ENCODE measurements at places on chromosomes 3 and 15. TPM values are rescaled to one million over a fixed set of nuclear protein-coding genes. Genes with fewer than 3 reads are reported as not detected.

The ARGFX gene
- not detected for polyA plus RNA-seq

The FGF12 gene
- 2.1 TPM for polyA plus RNA-seq

- no peak for DNase-seq
Observed at GRCh38 chr3:38984731-38985130, 67.0 kb downstream of the SCN11A start.

GRCh38 chr3:1696669-1697275 is 401.9 kb upstream of the CNTN4 start:
- DNase-seq = no peak

DNA sequence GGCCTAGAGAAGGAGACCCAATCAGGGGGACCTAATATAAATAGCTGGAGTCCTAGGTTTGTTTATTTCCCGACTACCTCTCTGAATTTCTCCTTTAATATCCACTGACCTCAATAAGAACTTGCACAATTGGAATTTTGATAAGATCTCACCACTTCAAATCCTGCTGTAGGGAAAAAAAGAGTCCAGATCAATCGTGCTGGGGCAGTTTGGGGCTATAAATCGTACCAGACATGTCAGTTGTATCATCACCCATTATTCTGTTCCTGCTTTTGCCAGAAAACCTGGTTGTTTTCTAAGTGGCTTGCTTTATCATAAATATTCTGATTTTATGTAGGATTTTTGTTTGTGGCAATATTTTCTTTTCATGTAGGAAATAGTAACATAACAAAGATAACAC is 281.3 kb downstream of the DIPK2A start:
- no peak for DNase-seq

DNA sequence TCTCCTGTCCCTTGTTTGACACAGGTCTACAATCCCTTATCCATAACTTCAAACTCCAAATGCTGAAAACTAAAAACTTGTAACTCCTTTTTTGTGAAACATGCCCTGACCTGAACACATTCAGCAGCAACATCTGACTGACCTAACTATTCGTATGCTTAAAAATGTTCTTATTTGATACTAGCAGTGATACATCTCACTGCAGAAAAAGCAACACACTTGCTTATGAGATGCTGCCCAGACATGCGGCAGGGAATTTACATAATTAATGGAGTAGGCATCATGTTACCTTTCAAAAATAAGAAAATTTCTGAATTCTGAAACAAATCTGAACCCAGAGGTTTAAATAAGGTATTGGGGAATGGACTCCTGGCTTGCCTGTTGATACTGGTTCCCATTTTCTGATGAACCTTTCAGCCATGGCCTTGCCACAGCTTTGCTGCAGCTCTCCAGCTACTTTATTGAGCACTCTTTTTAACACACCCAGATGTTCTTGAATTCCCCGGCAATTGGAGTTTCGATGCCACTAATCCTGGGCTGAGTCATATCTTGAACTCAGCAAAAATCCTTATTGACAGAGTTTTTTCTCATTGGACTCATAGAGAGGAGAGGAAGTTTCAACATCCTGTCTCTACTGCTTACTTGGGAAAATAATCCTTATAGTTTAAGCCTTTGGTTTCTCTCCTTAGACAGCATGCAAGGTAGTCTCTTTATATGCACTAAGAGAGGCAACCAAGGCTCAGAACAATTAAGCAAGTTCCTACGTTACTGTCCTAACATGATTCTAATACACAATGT is 296.6 kb upstream of the LMCD1 start:
- DNase-seq = no peak

The CHRM5 gene
- 0.48 TPM for polyA plus RNA-seq

The P2RY14 gene
- 2.8 TPM for polyA plus RNA-seq

The SHC4 gene
- polyA plus RNA-seq = 1.7 TPM

DNA sequence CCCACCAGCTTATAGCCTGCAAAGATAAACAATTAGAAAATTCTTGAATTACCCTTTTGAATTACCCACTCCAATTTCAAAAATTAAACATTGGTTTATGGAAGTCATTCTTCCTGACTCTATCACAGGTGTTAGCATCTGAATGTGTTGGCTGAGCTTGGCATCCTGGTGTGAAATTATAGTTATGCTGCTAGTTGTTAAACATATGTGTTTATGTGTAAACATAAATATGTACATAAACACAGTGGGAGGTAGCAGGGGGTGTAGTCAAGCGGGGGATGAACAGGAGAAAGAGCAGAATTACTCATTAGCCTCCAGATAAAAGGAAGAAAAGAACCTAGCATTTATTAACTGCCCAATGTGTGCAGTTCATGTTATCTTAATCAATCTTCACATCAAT is 530.2 kb downstream of the MCTP2 start:
- no peak for DNase-seq

The CKMT1A gene
- 13.0 TPM for polyA plus RNA-seq

DNA sequence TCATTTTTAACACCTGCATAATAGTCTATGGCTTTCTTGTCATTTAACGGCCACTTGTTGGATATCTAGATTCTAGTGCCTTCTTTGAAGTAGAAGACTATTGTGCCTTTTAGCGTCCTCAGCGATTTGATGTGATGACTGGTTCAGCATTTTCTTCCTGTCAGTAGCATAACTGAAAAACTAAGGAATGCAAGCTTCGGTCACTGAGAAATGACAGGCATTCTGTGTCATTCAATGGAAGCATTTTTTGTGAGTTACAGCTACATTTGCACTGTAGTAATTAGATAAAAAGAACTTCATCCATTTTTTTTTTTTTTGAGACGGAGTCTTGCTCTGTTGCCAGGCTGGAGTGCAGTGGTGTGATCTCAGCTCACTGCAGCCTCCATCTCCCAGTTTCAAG is 10.3 kb downstream of the NEK11 start:
- DNase-seq = no peak

The PLXND1 gene
- polyA plus RNA-seq = 51.2 TPM

The RTP1 gene
- 0.12 TPM for polyA plus RNA-seq

- no peak for DNase-seq
Observed at GRCh38 chr3:93981649-93982048, 1.7 kb downstream of the ARL13B start.

The AGTR1 gene
- polyA plus RNA-seq = 1.3 TPM

GRCh38 chr3:170889630-170890029 is 18.8 kb downstream of the EIF5A2 start:
- no peak for DNase-seq

DNA sequence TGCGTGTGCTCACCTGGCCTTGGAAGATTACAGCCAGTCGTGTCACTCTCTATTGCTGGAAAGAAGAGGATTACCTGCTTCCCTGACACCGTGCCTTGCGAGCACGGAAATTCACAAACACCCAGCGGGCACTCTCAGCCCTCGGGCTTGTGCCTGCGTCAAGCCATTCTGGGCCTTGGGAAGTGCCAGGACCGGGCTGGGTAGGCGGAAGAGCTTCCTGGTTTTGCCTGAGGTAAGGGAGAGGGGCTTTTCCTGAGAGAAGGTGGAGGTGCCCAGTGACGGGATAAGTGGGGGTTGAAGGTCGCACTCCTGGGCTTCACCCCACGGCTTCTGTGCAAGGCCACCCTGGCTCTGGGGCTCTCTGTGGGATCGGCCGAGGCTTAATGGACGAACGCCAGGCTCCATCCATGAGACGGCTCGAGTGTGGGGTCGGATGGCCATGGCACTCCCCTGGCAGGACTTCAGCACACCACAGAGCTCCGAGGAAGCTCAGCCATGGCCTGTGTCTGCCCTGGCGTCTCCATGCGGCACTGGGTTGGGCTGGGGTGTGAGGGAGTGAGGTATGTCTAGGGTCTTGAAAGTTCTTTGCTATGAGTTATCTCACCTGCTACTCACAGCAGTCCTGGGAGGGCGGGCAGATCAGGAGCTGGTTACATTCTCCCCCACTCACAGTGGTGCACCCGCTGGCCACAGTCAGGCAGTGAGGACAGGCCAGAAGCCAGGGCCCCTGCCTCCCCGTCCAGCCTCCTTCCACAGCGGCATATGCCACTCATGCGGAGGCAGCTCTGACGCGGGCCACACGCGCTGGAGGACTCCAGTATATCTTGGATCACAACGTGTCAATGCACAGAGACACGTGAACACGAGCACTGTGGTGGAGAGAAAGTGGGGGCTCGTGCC is 209.0 kb downstream of the XXYLT1 start:
- no peak for DNase-seq

GRCh38 chr15:81315452-81316175 is 8.3 kb downstream of the STARD5 start:
- no peak for DNase-seq

DNA sequence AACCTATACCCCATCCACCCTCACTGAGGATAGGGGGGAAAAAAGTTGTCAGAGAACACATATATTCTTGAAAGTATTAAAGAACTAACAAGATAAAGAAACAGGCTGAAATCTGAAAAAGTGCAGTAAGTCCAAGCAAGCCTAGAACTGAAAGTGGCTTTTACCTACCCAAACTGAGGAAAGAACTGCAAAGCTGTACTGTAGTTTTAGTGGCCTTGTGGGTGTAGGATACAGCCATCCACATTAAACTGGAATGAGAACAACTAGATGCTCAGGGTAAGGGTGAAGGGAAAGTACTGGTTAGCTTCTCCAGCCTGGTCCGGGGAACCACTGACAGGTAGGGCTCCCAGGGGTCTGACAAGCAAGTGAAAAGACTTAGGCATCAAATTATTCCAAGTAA is 10.1 kb downstream of the UBP1 start:
- DNase-seq = no peak

DNA sequence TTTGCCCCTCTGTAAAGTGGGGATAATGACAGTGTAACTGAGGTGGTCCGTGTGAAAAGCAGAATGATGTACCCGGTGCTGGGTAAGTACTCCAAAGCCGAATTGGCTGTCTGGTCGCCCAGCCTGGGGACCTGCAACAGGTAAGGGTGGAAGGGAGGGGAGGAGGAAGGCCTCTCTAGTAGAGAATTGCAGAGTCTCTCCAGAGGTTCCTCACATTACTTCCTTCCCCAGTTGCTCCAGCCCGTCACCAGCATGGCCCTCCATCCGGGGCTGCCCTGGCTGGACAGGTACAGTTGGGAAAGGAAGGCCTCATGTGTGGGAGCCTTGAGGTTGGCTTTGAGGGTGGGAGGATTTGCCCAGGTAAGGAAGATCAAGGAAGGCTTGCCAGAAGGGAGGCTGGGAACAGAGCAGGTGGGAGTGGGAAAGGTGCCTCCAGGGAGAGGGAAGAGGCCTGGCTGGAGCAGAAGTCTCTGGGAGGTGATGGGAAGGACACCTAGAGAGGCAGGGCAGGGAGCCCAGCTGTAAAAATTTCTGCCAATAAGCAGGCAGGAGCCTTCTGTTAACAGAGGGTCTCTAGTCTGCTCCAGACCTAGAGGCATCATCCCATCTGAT is 1.7 kb upstream of the PSTPIP1 start:
- DNase-seq = no peak

GRCh38 chr3:195443391-195443989 is 670 bp upstream of the ACAP2 start:
- no peak for DNase-seq

GRCh38 chr15:41943543-41944312 is 28.6 kb downstream of the EHD4 start:
- DNase-seq = no peak

The ATP13A5 gene
- polyA plus RNA-seq = 0.09 TPM

DNA sequence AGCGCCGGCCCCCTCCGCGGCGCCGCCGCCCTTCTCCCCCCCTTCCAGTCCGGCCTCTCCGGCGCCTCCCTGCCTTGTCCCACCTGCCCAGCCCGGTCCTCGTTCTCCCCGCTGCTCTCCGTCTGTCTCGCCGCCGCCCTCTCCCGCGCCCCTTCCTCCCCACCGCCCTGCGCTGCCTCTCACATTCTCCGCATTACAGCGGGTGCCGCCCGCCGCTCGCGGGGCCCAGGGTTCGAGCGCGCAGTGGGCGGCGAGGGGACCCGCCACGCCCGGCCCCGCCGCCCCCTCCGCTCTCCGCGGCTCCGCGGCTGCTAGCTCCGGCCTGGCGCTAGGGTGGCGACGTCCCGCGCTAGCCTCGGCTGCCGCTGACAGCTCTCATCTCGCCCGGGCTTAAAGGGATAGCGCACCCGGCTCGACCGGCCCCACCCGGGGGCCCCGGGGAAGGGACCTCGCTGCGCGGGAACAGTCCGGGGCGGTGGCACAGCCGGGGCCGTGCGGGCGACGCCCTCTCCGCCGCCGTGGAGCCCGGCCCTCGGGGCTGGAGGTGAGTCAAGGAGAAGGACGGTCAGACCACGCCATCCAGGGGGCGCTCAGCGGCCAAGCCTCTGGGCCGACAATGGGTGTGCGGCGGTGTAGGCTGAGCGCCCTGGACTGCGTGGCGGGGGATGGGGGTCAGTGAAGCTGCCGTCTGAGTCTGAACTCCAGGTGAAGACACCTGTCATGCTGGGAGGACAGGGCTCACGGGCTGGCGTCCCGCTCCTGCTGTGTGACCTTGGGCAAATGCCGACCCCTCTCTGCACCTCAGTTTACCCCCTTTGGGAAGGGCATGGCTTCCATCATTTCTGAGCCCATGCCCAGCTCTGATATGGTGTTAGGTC is 187.4 kb upstream of the LINGO1 start:
- peak; percentile 78 for DNase-seq

The TLR9 gene
- polyA plus RNA-seq = 0.37 TPM

GRCh38 chr3:139935016-139935865 is at the start of gene CLSTN2:
CLSTN2 (plus strand) TSS chr3:139935185.
- peak; percentile 58 for DNase-seq

DNA sequence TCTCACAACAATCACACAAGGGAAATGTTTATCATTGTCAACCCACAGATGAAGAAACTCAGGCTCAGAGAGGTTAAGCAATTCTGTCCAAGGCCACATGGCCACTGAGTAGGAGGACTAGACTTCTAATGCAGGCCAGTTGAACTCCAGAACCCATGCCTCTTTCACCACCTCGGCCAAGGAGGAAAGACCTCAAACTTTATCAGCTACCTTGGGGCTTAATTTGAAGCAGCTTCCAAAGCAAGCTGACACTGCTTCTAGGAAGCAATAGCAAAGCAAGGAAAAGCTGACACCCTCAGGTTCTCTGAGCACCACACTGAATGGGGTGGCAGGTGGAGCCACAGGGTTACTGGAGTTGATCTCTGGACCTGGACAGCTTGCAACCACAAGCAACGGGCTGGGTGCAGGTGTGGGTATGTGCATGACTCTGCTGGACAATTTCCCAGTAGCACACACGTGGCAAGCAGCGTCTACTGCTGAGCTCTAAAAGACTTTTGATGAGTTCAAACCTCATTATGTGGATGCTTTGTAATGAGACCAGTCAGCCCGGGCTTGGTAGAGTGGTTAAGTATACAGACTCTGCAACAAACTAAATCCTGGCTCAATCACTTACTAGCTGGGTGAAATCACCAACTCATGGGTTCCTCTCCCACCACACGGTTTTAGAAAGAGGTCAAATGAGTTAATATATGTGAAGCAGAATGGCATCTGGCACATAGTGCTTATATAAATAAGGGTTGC is 23.1 kb downstream of the CCNL1 start:
- DNase-seq = peak; percentile 91

DNA sequence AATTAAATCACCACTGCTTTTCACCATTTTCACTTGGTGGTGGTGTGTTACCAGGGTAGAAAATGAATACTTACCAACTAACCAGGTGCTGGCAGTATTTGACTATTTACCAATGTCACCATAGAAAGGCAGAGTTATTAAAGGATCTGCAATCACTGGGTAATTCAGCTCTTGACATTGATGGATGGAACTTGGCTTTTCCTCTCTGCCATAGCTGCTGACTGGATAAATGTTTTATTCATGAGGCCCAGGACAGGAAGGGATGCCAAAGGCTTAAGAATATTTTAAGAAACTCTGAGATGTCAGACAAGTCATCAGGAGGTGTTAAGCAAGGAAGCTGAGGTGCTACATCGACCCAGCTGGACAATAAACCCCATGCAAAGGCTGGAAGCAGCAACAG is 495.5 kb upstream of the CFAP20DC start:
- no peak for DNase-seq
